Activated naive CD4-positive, alpha-beta T cell treated with anti-CD3 and anti-CD28 coated beads for 36 hours (primary cell): ENCODE measurements at places on chromosomes 13 and 19. TPM values are rescaled to one million over a fixed set of nuclear protein-coding genes. Genes with fewer than 3 reads are reported as not detected.

Gene ZNF468
- total RNA-seq = 8.0 TPM

GRCh38 chr19:47210689-47211316 lies 20.2 kb downstream of the BBC3 start:
- DNase-seq = peak; percentile 94

Gene TEX101
- total RNA-seq = not detected

GRCh38 chr13:111645198-111645597 lies 324.8 kb downstream of the TEX29 start:
- DNase-seq = no peak

DNA sequence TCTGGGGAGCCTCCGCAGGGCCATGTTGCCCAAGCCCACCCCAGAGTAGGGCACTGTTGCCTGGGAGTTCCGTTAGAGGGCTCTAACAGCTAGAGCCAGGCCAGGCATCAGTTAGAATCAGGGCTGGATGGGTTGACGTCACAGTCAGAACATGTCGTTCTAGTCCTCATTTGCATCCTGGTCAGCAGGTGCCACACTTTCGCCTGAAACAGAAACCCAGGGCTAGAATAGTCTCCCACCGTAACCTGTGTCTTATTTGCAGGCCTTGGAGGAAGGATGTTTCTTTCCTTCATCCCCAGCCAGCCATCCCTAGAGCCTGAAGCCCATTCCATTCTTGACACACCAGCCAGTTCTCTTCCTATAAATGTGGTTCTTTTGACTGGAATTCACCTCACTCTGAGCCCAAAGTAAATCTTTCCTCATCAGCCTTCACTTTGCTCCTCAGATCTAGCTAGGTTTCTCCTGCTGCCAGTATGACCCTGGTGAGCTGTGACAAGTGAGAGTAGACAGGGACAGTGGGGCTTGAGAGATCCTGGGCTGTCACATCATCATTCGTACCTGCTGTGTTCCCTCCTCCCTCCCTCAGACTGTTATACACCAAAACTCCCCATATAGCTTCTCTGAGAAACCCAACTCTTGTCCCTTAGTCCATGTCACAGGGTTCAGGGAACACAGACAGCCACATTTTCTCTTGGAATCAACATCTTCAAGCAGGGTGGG lies 12.2 kb upstream of the CCDC97 start:
- DNase-seq = no peak

GRCh38 chr13:102312841-102313240 lies 89.0 kb downstream of the FGF14 start:
- DNase-seq = no peak

DNA sequence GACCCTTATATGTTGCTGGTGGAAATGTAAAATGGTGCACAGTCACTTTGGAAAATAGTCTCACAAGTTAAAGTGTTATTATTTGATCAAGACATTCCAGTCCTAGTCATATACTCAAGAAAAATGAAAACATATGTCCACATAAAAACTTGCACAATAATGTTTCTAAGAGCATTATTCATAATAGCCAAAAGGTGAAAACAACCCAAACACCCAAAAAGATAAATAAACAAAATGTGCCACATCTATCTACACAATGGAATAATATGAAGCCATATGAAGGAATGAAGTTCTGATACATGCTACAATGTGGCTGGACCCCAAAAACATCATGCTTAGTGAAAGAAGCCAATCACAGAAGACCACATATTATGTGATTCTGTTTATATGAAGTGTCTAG lies 14.4 kb upstream of the AKAP8 start:
- DNase-seq = no peak

DNA sequence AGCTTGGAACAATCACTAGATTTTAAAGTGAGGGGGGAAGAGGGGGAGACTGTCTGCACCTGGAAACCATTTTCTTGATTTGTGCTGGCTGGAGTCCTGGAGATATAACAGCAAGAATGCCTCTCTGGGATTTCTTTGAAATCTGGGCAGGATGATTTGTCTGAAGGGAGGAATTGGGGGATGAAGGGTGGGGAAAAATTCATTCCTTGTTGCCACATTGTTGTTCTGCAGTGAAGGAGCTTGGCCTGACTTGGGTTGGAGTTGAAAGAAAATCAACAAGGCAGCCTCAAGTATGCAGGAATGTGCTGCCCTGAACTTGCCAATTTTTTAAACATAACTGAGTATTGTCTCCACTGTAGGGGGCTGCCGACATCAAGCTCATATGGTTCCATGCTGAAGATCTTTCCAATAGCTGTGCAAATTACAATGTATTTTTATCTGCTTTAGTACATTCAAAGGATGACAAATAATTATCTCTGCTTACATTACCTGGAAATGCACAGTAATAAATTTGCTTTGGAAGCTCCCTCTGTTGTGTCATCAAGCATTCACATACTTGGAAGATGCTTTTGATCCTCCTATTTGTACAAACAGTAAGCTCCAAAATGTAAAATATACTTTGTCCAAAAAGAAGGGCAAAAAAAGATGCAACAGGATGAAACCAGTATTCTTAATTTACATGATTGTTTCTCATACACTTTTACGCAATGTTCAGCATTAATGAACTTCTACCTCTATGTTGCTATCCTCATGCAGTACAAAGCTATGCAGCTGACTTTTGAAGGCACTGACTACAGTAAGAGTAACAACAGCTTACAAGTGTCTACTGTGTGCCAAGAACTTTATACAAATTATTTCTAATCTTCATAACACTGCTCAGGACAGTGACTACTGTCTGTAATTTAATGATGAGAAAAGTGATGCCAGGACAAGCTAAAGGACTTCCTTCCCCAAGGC lies 627.9 kb upstream of the KLF12 start:
- no peak for DNase-seq

DNA sequence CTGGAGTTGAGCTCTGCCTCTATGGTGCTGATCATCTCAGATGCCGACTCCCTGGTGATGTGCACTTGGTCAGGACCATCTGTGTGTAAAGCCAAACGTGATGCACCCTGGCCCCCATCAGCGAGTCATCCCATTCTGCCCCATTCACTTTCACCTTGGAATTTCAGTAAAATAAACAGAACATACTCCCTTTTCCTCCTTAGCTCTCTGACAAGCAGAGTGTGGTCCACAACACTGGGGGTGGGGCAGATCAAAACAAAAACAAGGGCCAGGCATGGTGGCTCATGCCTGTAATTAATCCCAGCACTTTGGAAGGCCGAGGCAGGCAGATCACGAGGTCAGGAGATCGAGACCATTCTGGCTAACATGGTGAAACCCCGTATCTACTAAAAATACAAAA lies 12.3 kb downstream of the CEACAM20 start:
- no peak for DNase-seq

Gene MUC16
- total RNA-seq = not detected

DNA sequence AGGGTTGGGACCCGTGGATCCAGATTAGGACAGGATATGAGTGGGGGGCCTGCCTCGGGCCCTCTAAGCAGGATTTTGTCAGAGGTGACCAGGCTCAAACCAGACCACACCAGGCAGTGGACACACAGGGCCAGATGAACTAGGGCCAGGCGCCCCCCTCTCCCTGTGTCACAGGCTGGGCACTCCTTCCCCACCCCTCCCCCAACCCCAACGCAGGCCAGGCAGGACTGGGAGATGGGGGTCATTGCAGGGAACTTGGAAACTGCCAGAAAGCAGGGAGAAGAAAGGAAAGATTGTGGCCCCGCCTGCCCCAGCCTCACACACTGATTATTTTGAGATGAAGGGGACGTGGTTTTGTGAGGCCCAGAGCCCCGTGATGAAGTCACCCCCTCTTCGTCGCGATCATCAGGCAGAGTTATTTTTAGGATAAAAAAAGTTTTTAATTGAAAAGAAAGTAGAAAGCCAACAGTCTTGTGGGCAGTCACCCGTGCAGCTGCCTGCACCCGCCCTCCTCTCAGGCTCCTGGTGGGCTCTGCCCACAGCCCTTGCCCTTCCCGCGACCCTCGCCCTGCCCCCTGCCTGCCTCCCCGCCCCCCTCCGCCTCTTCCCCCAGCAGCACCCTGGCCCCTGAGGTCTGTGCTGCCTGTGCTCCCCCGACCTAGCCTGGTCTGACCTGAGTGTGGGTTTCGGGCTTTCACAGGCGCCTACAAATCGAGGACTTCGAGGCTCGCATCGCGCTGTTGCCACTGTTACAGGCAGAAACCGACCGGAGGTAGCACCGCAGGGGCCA lies 1.9 kb upstream of the YJEFN3 start:
- DNase-seq = no peak
